NCI-H187 (cell line): ENCODE measurements at places on chromosomes 12 and 14.

- DNase-seq = no peak
Measured at GRCh38 chr12:110921262-110921661, 883 bp upstream of the MYL2 start.

DNA sequence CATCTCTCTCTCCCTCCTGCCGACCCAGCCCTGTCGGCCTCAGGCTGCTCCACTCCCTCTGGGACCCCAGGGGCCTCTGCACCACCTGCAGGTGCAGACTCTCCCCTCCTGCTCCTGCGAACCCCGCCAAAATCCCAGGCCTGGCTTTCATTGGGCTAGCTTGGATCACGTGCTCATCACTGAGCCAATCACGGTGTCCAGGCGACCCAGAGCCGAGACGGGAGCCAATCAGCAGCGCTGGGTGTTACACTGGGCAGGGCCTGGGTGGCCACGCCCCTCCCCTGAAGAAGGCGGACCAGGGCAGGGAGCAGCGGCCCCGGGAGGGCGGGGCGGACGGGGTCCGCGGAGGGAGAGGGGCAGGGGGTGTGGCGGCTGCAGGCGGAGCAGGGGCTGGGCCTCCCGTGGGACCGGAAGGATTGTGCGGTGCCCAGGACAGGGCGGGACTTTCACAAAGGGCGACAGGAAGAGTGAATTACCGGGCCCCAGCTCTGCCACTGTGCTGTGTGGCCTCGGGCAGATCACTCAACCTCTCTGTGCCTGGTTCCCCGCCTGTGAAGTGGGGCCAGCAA lies 66.6 kb upstream of the FBRSL1 start:
- DNase-seq = no peak

DNA sequence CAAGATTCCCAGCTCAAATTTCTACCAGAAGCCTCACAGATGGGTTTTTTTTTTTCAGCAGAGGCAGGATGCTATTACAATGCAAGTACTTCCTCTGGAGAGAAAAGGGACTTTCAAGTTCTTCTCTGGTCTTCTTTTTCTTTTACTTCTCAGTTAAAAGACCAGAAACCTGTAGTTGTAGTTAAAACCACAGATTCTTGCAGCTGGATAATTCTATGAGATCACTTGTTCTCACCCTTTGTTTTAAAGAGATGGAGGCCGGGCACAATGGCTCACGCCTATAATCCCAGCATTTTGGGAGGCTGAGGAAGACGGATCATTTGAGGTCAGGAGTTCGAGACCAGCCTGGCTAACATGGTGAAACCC lies 47.6 kb upstream of the OVCH1 start:
- no peak for DNase-seq

DNA sequence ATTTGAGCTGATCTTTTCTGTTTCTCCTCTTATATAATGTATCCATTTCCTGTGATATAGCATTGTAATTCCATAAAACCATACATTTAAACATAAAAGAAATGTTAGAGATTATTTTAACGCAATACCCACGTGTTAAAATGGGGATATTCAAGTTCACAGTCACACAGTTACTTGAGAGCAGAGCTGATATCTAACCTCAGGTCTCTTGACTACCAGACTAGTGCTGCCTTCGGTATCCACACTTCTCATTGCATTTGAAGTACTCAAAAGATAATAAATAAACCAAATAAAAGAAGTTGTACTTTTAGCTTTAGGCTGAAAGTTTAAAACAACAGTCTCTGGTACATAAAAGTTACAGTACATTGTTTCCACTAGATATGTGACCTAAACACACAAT lies 2.9 kb downstream of the CLECL1 start:
- DNase-seq = no peak

DNA sequence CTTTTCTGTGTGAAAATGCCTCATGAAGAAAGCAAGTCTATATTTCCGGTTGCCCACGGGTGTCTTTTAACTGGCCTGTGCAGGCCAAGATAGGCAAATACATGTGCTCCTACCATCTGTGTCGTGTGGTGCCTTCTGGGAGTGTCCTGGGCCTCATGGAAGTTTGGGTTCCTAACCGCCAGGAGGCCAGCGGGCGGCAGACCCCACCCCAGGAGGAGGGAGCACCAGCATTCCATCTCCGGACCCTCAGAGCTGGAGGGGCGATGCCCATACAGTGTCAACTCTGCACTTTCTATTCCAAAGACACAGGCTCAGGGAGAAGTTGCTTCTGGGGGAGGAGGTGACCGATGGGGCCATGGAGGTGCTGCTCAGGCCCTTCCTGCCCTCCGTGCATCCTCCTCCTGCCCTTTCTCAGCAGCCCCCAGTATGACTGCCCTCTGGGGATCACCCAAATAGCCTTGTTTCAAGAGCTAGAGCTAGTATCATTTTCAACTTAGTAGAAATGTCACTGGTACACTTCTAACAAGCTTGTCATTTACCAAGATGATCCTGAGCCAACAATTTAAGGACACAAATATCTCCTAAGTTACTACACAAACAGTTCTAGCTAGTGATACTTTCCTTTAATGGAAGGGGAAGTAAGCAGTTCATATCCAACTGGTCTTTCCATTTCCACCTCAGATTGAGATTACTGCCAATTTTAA lies 17.8 kb downstream of the CCDC92 start:
- no peak for DNase-seq

DNA sequence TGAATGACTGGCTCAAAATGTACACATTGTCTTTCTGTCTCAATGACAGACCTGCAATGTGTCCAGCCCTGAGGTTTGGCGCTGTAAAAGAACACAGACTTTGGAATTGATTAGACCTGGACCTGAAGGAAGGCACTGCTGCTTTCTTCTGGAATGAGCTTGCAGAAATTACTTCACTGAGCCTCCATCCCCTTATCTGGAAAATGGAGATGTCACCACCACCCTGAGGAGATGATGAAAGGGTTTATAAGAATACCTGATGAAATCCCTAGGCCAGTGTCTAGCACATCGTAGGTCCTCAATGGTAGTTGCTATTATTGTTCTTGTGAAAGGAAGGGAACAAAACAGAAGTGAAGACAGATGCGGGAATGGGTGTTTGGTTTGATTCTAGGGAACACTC lies 9.7 kb upstream of the WSB2 start:
- DNase-seq = no peak

GRCh38 chr14:49420201-49420600 lies 166.0 kb downstream of the RPS29 start:
- DNase-seq = no peak

- no peak for DNase-seq
Measured at GRCh38 chr14:73344319-73344718, 107.0 kb downstream of the PAPLN start.

DNA sequence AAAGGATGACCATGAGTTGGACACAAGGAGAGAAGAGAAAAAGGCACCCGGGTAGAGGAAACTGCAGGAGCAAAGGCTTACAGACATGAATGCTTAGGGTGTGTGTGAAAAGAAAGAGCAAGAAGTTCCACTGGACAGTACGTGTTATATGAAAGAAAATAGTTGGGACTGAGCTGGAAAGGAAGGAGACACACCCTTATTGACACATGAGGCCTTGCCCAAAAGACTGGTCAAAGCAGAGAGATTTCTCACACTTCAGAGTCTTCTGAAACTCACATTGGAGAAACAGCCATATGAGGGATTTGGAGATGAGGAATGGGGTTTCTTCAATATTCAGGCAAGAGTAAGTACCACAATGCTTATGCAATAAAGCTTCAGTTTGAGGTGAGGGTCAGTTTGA lies 56.0 kb downstream of the TTC9 start:
- DNase-seq = no peak

- DNase-seq = no peak
Measured at GRCh38 chr14:60396718-60397343, 89.0 kb downstream of the C14orf39 start.

DNA sequence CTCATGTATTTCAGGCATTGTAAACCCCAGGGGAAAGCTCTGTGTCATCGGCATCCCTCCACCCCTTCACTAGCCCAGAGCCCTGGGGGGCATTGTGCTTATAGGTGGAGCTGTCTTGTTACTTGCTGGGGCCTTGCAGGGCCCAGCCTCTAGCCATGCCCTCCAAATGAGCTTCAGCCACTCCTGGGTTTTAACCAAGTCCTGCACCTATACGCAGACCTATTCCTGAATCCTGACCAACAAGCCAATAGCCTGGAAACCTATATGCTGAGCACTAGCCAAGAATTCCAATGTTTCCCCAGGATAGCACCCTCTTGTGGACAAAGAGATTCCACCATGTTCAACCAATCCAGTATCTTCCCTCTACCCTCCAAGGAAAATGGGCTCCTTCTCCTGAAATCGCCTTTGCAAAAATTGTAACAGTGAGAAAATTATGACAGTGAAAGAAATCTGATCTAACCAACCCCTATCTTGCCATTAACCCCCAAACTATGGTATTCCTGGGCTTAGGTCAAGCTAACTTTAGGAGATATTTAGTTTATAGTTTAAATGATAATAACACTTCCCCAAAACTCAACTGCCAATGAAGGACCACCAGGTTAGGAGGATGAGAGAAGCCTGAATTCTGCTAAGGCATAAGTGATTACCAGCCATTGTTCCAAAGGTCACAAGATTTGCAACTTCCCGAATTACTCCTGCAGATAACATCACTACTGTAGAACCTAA lies 55.5 kb downstream of the TTC7B start:
- no peak for DNase-seq

DNA sequence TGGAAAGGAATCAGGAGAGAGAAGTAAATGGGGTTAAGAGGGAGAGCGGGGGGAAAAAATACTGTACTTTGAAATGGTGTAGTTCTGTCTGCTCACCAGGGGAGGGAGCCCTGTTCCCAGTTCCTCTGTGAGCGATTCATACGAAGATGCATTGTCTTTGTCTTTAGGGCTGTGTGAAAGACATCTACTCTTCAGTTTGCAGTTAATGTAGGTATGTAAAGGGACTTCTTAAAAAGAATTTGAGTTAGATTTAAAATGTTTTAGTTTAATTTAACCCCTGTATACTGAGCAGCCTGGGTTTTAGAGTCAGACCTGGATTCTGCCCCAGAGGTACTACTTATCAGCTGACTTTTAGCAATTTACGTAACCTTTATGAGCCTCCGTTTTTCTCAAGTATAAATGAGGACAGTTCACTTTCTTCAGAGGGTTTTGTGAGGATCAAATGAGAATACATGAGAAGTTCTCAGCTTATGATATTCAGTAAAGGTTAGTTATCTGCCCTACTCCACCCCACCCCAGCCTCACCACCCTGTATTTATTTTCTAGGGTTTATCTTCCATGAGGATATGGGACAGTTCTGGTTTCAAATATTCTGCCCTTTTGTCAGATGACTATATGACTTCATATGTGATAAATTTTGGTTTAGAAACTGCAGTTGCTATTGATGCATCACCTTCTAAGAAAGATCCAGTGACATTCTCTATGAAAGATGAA lies 82.5 kb upstream of the EVL start:
- DNase-seq = peak; percentile 43

DNA sequence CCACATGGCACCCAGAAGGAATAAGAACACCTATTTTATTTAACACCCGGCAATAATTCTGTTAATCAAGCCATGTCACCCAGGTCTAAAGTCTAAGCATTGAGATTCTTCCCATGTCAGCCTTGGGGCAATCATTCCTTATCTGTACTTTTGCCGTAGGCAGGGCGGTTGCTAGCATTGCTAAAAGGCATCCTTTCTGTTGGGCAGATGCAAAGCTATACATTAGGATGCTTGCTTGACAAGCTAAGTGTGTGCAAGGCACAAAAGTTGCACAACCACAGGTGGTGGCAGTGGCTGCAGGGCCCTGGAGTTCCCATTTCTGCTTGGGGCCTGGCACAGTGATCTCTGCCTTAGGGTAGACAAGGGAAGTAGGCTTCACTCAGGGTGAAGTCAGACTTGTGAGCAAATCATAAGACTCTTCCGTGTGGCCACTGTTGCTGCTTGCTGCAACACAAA lies 12.5 kb upstream of the GALNT6 start:
- DNase-seq = no peak

DNA sequence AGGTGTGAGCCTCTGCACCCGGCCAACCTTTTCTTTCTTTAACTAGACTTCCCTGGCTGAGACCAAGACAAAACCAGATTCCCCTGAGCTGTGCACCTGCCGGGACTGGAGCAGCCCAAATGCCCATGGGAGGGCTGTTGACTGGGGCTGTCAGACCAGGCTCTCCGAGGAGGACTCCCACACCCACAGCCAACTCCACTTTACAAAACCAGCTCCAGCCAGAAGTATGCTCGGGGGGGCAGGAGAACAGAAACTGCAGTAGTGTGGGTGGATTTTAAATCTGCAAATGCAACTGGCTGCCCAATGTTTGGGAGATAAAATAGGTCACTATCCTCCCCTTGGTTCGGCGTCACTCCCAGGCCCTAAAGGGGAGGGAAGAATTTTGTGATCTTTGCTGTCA lies 78.5 kb downstream of the VCPKMT start:
- peak; percentile 11 for DNase-seq

DNA sequence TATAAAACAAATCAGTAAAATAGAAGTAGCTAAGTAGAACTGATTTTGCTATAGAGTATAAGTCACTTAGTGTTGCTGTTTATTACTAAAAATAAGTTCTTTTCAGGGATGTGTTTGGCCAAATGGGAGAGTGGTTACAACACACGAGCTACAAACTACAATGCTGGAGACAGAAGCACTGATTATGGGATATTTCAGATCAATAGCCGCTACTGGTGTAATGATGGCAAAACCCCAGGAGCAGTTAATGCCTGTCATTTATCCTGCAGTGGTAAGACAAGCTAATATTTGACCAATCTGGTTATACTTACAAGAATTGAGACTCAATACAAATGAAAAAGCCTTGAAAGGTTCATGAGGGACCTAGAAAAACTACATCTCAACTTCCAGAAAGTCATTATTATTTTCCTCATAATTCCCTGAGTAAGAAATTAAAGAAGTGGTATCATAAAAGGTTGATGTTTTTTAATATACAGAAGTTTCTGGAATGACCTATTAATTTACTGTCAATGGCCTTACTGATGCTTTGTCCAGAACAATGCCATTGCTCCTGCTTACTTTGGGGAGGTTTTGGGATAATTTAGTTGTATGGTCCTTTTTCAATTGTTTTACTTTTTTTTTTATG lies 1.9 kb downstream of the LYZ start:
- DNase-seq = no peak

DNA sequence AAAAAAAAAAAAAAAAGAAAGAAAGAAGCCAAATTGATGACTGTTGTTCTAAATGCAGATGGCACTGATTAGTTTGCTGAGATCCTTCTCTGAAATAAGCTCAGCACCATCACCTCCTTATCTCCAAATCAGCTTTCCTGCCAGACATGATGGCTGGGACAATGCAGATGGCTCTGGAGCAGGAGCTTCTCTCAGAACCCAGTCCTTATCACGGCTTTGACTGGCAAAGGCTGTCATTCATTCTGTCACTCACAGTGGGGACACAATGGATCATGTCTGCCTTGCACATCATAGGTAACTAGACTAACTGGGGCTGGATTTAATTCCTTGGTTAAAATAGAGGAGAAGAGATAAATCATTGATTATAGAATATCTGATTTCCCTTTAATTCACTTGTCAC lies 146.3 kb downstream of the PDZRN4 start:
- DNase-seq = no peak

GRCh38 chr12:122009741-122010140 lies 11.9 kb upstream of the BCL7A start:
- DNase-seq = no peak

GRCh38 chr12:78120866-78121560 lies 290.3 kb downstream of the NAV3 start:
- DNase-seq = no peak
